ENCODE measurements at places on chromosomes 3 and 15. TPM values are rescaled to one million over a fixed set of nuclear protein-coding genes. Genes with fewer than 3 reads are reported as not detected.

Gene TRPM1
- total RNA-seq, result 0.41 TPM

Gene GUCA1C
- total RNA-seq, result not detected

Gene XCR1
- total RNA-seq, result 0.35 TPM

Gene SELENOT
- 92.4 TPM for total RNA-seq

Gene SERPINI2
- total RNA-seq, result 0.82 TPM

Gene ROPN1
- not detected for total RNA-seq

Gene SUCNR1
- 7.9 TPM for total RNA-seq

Gene LRTM1
- total RNA-seq, result 16.1 TPM

Gene C3orf80
- 0.53 TPM for total RNA-seq

Gene OSBPL10
- 36.4 TPM for total RNA-seq

Gene CEP70
- total RNA-seq, result 37.4 TPM

Gene CILP
- total RNA-seq, result 9.8 TPM

Gene NPAP1
- 0.82 TPM for total RNA-seq

Gene RBPMS2
- 1.4 TPM for total RNA-seq

Gene RBP2
- total RNA-seq, result not detected

Gene BTLA
- 0.23 TPM for total RNA-seq

Gene CNTN3
- 8.1 TPM for total RNA-seq

Gene MAP6D1
- total RNA-seq, result 4.0 TPM

Gene ATP13A4
- total RNA-seq, result 2.9 TPM

Gene GABRG3
- total RNA-seq, result 0.82 TPM

Gene EDEM1
- total RNA-seq, result 16.8 TPM

Gene CD200
- 13.4 TPM for total RNA-seq

Gene SEMA3F
- total RNA-seq, result 42.8 TPM

Gene B3GALNT1
- 38.1 TPM for total RNA-seq

Gene MORC1
- 0.35 TPM for total RNA-seq

Gene COLQ
- 10.6 TPM for total RNA-seq

Gene LDHAL6B
- not detected for total RNA-seq

Gene GOLGA6L7
- not detected for total RNA-seq

Gene USP19
- total RNA-seq, result 75.8 TPM

Gene TNFAIP8L3
- 1.5 TPM for total RNA-seq

Gene ALDH1A2
- total RNA-seq, result 157 TPM

Gene NTRK3
- total RNA-seq, result 27.2 TPM

Gene OXNAD1
- total RNA-seq, result 36.7 TPM

Measured in metanephros (tissue), 2 donors.